AG08395 (cell line): ENCODE measurements at places on chromosomes 7 and 10.

GRCh38 chr7:20351901-20352300, 21.2 kb downstream of the ITGB8 start:
- peak; percentile 48 for DNase-seq

DNA sequence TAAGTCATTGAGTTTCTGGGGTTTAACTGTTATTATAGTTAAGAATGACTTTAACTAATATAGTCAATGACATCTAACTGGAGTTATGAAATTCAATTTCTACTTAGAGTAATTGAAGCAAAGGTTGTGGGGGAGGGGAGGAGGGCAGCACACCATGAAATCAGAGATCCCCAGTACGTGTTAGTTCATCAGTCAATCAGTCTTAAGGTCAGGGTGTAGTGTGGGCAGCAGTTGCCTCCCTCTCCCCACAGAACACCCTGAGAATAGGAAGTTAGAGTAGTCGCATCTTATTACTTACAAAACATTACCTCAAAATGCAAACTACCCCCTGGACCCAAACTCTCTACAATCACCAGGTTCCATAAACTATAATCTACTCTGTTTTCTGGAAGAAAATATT, 7.0 kb upstream of the HPS1 start:
- no peak for DNase-seq

DNA sequence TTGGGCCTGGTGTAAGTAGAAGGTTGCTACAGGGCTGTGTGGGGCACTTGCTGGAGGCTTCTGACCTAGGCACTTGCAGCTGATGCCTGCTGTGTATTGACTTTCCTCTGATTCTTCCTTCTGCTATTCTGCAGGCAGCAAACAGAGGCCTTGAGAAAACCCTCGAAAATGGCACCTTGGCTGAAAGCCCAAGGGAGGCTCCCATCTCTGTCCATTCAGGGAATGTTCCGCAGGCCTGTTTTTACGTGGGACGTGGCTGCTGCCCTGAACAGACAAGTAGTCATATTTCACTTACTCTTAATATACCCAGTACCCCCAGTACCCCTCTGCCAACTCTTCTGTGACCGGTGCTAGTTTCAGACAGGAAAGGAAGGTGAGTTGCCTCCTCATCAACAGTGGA, 664.7 kb downstream of the INHBA start:
- DNase-seq, result no peak

GRCh38 chr10:23630376-23630775, 191.5 kb downstream of the OTUD1 start:
- no peak for DNase-seq

DNA sequence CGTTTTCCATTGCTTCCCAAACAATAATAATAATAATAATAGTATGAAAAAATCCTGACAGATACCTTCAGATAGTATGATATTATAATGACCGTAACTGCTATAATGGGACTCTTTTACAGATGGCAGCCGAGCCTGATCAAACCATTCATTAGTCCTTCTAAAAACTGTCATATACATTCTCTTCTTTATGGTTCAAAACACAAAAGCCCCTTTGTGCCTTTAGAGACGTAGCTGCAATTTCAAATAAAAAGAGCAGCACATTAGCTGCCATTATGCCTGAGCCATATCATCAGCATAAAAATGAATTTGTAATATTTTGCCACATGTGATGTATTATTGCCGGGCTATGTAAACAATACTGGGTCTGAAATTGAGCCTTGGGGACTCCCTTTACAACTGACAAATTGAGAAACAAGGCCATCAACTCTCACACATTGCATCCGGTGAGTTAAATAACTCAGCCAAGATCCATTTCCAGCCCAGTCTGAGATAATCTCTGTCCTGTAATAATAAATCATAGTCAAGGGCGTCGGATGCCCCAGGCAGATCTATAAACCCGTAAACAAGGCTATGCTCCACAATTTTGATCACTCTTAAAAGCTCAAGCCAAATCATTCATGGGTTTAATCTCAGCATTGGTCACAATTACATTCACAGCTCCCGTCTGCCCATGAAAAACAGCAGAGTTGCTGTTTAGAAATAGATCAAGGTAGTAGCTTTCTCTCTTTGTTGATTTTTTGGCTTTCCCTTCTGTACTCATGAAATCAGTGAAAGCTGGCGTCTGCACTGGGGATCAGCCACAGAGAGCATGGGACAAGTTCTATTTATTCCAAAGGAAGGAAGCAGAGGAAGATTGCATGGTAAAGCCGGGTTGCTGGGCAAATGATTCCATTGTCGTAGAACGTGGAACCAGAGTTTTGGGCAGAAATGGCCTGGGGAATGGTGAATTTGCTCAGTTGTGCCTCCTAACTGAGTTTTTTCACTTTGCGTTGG, 150.1 kb upstream of the BMPER start:
- no peak for DNase-seq

DNA sequence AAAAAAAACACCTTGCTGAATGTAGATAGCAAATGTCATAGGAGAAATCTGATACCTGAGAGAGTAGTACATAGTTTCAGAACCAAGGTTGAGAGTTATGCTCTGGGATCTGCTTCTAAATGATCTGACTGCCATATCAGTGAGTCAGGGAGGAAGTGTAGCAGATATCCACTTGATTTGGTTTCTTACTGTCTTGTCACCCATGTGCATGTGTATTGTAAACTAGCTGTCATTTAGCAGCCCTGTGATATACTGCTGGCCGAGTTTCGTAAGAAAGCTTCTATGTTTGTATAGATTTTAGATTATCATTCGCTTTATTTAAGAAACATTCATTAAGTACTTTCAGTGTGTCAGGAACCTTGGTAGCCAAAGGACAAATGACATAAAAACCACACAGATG, 42.0 kb downstream of the SP4 start:
- no peak for DNase-seq

DNA sequence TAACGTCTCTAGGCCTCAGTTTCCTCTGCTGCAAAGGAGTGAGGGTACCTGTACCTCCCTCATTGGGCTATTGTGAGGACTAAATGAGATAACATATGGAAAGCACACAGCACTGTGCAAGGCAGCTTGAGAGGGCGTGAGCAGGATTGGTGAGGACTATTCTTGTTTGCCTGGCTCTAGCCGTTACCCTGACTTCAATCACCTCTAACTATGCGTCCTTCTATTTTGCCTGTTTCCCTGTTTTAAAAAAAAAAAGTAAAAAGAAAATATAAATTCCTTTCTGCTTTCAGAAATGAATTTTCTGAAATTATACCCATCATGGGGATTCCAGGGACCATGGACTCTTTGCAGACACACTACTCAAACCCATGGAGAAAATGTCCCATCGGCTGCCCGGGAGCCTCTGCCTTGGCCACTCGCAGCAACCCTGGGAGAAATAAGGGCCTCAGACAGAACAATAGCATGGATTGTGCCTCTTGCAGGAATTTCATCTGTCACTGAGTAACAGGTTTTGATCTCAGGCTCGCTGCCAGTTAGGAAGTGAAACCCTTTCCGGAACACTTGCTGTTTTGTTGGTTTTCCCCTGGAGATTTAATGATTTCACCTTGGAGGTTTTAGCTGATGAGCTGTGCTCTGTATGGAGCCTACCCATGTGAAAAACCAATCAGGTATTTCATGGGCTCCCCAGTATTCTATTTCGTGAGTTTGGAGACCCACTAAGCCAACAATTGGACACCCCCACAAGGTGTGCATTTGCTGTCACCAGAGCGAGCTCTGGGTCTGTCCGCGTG, 55.6 kb downstream of the STEAP1B start:
- no peak for DNase-seq
